ENCODE measurements at places on chromosomes 7 and 10.

DNA sequence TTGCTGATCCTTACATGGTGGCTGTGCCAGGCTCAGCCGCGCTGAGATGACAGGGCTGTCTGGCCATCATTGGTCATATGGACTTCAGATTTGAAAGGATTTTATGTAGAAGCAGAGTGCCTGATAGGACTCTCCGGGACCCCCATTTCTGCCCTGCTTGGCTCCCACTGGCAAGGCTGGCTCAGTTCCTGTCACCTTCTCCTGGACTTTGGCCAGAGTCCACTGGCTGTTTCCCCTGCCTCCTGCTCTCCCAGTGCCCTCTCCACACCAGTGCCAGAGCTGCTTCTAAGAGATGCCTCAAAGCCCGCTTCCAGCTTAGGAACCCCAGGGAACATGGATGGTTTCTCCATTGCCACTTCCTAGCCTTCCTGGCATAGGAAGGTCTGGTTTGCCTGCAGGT lies 5.1 kb upstream of the SH2D4B start:
- DNase-seq, result no peak

GRCh38 chr10:7665767-7666166 lies 999 bp downstream of the ITIH5 start:
- DNase-seq, result no peak

DNA sequence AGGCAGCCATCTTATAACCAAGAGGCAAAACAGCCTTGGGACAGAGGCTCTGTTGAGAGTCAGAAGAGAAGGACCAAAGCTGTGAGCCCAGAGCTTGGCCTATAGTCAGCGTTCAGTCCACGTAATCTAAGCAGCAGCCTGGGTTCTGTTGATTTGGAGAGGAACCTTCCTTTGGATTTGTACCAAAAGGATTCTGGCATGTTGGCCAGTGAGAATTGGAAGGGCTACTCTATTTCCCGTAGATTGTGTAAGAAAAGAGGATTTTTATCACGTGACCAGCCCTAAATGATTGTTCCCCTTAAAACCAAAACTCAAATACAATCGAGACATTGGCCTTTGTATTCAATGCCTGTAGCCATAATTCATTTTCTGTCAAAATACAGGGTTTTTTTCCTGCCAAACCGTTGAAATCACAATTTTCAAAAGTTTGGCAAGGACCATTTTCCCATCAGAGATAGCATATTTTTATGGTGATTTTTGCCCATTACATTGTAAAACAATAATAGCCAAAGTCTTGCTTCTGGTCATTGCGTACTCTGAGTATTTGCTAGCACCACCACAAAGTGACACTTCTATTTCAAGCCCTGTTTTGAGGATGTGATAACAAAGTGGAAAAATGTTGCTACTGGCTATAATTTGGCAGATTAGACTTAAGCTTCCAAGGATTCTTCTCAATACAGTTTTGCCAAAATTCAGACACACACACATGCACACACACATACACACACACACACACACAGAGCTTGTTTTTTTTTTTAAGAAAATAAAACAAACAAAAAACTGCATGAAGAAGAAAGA lies 23.1 kb upstream of the BMPER start:
- DNase-seq, result no peak

GRCh38 chr7:5422396-5423305 lies 983 bp downstream of the TNRC18 start:
- peak; percentile 6 for DNase-seq

DNA sequence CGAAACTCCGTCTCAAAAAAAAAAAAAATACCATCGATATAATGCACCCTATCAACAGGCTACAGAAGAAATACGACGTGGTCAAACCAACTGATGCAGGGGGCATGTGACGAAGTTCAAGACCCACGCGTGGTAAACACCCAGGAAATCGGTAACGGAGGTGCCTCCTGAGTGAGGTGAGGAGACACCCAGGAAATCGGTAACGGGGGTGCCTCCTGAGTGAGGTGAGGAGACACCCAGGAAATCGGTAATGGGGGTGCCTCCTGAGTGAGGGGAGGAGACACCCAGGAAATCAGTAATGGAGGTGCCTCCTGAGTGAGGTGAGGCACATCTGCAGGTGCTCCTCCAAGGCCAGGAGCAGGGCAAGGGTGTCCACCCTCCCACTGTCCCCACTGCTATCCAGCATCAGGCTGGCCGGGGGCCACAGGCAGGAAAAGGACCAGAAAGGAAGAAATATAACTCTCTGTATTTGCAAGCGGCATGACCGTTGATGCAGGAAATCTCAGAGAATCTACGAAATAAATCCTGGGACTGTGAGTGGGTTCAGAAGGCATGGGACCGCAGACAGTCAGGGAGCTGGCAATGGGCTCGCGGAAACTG lies 10.7 kb upstream of the GPR146 start:
- peak; percentile 79 for DNase-seq

DNA sequence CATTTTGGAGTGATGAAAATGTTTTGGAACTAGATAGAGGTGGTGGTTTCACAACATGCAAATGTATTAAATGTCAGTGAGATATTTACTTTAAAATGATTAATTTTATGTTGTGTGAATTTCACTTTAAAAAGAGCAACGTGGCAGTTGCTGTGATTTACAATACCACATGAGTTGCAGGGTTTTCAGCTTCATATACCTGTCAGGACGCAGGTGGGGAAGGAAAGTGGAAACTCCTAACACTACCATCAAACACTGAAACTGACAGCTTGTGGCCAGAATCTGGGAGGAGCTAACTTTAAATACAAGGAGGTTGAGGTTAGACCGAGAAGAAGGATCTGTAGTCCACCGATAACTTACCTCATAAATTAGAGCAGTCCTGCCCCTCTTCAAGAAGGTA lies 168.9 kb upstream of the TMEM72 start:
- DNase-seq, result no peak

DNA sequence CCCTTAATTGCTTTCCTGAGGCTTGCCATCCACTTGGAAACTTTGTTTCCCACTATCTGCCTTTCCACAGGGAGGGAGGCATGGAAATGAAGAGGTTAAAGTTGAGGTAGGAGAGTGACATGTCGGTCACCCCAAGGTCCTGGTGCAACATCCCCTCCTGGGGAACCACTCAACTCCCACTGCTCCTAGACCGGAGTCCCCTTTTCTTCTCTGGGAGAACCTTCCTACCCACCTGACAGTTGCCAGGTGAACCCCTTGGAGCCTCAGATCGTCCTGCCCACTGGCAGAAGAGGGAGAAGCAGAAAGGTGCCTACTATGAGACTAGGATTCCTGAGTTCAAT lies 21.7 kb downstream of the IMPDH1 start:
- DNase-seq, result no peak

GRCh38 chr10:131181456-131181855 lies 130.1 kb downstream of the TCERG1L start:
- no peak for DNase-seq

DNA sequence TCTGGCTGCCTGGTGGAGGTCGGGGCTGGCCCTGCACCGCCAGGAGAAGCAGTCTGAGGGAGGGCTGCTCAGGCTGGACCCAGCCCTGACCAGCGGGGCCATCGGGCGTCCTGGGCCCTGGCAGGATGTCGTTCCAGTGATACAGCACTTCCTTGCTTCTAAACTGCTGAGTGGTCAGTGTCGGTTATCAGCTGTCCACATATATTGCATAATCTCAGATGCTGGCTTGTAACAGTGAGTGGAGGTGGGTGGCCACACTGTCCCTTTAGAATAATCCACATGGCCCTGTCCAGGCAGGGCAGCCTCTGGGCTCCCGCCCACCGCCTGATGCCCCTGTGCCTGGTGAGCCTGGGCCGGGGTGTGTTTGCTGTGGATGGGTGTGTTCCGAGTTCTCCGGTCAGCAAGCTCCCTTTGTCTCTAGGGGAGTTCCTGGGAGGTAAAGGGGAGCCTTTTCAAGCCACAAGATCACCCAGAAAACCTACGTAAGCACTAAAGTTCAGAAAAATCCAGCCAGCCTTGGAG lies 86.1 kb downstream of the LHPP start:
- no peak for DNase-seq

GRCh38 chr7:148625342-148625741 lies 34.8 kb downstream of the C7orf33 start:
- no peak for DNase-seq

- DNase-seq, result peak; percentile 15
Measured at GRCh38 chr7:28093623-28094232, 86.9 kb downstream of the JAZF1 start.

Data from CD4-positive, alpha-beta memory T cell (primary cell).